Fibroblast of gingiva (primary cell): ENCODE measurements at places on chromosomes 16 and 17.

DNA sequence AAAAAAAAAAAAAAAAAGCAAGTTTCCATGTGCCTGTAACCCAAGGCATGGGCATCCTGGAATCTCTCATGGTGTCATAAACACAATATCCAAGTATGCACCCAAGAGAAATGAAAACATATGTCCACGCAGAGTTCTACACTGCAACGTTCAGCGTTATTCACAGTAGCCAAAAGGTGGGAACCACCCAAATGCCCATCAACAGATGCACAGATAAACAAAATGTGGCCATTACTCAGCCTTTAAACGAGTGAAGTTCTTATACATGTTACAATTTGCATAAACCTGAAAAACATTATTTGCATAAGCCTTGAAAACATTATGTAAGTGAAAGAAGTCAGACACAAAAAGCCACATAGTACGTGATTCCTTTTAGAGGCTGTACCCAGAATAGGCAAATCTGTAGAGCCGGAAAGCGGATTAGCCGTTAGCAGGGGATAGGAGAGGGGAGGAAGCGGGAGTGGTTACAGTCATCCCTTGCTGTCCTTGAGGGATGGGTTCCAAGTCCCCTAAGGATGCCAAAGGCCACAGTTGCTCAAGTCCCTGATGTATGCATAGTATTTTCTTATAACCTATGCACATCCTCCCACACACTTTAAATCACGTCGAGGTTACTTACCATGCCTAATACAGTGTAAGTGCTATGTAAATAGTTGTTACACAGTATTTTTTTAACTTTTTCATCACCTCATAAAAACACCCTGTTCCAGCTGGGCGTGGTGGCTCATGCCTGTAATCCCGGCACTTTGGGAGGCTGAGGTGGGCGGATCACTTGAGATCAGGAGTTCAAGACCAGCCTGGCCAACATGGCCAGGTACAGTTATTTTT, 47.3 kb upstream of the DNAH17 start:
- no peak for DNase-seq

GRCh38 chr16:79664407-79664806, 63.9 kb upstream of the MAF start:
- no peak for DNase-seq

GRCh38 chr16:22314661-22315626, 17.7 kb downstream of the POLR3E start:
- no peak for DNase-seq

GRCh38 chr16:12868788-12869187, 32.6 kb upstream of the SHISA9 start:
- DNase-seq: no peak

DNA sequence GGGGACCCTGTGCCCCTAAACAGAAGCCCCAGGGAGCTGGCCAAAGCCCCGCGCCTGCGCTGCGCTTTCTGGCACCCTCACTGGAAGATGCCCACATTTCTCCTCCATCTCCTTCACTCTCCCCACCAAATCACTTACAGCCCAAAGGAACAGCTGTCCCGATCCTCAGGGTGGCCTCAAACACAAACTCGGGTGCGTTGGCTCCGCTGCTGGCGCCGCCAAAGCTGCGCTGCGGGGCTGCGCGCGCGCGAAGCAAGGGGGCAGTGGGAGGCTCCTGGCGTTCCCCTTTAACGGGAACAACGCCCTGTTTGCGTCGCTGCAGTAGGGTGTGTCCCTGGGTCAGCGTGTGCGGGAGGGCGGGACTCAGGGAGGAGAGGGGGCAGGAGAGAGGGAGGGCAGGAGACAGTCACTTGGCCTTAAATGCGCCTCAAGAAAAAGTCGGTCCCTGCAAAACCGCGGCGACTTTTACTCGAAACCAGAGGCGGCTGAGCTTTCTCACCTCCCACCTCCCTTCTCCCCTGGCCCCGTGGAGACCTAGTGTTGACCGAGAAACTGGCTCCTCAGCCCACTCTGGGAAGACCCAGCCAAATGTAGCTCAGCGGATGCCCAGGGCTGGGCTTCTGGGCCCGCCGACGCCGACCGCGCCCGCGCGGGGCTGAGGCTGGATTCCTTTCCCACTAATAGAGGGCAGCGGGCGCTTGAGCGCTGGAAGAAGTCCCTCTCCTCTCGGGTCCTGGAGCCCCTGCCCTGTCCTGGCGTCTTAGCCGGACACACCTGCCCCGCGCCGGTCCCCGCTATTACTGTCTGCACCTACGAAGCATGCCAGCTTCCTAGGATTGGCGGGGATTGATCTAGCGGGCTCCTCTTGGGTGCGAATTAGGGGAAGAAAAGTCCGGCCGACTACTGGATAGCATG, 2.6 kb downstream of the PMP22 start:
- DNase-seq: peak; percentile 97

- no peak for DNase-seq
Measured at GRCh38 chr16:69093974-69094373, 11.5 kb upstream of the HAS3 start.

GRCh38 chr17:30345527-30346075, 11.7 kb upstream of the TMIGD1 start:
- no peak for DNase-seq

DNA sequence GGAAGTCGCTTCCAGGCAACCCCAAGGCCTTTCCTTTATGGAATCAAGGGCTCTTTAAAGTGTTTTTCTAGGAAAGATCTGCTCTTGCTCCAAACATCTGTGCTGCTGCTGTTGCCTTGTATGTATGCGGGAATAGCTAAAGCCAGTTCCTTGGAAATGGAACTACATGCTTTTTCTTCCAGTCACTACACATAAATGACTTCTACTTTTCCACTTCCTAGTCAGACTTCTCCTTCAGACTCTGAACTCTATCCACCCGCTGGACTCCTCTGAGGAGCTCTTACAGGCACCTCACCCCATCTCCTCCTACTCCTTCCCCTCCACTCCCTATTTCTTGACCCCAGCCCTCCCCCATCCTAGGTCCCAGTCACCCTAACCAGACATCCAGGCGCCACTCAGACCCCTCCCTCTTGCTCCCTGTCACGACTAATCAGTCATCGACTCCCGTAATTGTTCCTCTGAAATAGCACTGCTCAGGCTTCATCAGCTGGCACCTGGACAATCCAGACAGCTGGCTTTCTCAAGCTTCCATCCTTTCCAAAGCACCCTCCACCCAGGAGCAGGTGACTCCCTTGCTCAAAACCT, 15.0 kb upstream of the PEMT start:
- DNase-seq: peak; percentile 9

DNA sequence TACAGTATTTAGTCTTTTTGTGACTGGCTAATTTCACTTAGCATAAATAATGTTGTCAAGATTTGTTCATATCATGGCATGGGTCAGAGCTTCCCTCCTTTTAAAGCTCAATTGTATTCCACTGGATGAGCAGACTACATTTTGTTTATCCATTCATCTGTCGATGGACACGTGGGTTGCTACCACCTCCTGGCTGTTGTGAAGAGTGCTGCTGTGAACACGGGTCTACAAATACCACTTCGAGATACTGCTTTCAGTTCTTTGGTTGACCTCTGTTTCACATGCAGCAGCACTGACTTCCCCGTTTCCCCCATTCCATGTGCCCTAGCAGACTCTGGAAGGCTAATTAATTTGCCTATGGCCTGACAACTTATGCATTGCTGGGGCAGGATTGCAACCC, 285.4 kb downstream of the SHISA9 start:
- DNase-seq: no peak

DNA sequence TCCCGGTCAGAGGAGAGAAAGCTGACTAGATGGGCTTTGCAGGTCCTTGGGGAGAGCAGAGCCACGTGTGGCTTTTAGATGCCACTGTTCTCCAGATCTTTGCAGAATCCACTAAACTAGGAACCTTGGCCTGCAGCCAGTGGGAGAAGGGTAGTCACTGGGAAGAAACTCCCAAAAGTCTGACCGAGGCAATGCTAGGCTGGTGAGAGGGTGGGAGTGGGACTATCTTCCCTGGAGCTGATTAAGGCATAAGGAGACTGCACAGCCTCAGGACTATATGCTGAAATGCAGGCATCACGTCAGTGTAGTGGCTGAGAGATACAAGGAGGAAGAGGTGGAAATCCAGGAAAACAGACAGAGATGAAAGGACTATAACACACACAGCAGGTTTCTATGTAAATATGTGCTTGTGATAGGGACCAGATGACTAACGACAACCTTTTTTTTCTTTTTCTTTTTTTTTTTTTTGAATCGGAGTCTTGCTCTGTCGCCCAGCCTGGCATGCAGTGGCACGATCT, 2.2 kb upstream of the GSDMA start:
- DNase-seq: no peak

DNA sequence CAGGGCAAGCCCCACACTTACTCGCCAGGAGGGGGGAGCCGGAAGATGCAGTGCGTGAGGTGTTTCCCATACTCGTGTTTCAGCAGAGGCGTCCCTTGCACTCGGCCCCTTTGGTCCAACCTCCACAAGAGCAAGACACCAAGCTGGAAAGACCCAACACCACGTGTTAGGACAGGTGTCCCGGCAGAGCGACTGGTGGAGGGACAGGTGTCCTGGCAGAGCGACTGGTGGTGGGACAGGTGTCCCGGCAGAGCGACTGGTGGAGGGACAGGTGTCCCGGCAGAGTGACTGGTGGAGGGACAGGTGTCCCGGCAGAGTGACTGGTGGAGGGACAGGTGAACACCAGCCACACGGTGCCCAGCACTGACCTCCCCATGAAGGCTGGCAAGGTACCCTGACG, 19.4 kb downstream of the IFT140 start:
- DNase-seq: no peak

- no peak for DNase-seq
Measured at GRCh38 chr16:69165584-69165983, 21.4 kb upstream of the SNTB2 start.

GRCh38 chr17:61524319-61524718, 66.7 kb downstream of the NACA2 start:
- DNase-seq: no peak

DNA sequence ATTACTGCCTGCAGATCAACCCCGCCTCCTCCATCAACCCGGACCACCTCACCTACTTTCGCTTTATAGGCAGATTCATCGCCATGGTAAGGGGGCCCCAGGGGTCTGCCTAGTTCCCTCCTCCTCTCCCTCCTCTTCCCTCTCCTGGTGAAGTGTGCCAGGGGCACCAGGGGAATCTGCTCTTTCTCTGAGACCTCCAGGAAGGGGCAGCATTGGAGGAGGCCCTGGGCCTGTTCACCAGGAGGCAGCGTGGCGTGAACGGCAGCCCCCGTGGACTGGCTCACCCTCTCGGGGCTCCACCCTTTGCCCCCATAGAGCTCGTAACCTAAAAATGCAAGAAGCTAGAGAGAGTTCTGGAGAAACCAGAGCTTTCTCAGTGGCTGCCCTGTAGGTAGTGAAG, 17.1 kb upstream of the CLEC18A start:
- no peak for DNase-seq

DNA sequence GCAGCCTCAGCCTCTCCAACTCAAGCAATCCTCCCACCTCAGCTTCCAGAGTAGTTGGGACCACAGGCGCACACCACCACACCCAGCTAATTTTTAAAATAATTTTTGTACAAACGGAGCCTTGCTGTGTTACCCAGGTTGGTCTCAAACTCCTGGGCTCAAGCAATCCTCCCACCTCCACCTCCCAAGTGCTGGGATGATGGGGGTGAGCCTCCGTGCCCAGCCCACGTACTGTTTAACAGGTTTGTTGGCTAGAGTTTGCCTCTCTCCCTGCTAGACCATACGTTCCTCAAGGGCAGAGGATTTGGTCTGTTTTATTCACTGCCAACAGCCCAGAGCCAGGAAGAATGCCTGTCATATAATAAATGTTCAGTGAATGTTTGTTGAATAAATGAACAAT, 26.6 kb downstream of the SOCS1 start:
- DNase-seq: no peak

DNA sequence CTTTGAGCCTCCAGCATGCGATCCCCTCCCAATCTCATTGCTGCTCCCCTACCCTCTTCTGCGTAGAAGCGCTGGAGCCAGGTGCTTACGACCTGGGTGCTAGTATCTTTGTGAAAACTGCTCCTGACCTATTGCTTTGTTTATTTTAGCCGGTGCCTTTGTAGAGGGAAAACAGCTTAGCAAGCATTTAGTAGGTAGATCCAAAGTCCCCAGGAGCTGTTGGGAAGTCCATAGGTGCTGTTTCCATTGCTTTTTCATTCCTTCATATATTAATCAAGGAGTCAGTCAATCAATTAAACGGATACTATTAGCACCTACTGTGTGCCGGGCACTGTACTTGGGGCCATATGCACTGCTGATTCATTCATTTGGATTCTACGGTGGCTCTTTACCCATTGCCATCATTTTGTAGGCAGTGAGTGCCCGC, 497.6 kb downstream of the WWOX start:
- DNase-seq: no peak

GRCh38 chr17:70072546-70073309, 2.3 kb upstream of the KCNJ16 start:
- DNase-seq: no peak

DNA sequence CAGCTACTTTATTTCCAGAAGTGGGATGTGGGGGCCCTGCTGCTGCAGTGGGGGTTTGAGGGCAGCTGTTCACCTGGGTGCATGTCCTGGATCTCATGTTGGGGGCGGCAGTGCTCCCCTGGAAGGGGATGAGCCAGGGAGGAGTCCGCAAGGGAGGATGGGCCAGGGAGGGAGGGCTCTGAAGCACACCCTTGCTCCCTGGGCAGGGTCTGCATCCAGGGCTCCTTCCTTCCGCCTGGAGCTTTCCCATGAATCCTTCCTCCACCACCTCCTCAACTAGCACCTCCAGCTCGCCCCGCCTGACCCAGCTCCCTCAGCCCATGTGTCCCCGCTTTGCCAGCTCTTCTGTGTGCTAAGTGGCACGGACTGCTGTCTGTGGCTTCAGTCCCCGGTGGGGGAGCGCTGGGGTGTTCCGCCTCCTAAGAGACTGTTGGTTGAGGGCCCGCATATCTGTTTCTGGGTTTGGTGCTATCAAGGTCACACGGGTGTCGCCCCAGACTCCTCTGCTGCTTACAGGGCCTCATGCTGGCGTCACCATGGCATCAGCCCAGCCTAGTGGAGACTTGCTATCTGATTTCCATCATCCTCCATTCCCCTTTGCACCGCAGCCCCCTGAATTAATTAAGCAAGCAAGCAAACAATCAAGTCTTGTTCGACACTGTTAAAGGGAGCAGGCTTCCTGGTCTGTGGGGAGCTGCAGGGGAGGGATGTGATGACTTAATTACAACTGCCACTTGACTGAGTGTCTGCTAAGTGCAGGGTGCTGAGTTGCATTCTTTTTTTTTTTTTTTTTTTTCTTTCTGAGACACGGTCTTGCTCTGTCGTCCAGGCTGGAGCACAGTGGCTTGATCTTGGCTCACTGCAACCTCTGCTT, 71.8 kb downstream of the PRKCA start:
- no peak for DNase-seq

DNA sequence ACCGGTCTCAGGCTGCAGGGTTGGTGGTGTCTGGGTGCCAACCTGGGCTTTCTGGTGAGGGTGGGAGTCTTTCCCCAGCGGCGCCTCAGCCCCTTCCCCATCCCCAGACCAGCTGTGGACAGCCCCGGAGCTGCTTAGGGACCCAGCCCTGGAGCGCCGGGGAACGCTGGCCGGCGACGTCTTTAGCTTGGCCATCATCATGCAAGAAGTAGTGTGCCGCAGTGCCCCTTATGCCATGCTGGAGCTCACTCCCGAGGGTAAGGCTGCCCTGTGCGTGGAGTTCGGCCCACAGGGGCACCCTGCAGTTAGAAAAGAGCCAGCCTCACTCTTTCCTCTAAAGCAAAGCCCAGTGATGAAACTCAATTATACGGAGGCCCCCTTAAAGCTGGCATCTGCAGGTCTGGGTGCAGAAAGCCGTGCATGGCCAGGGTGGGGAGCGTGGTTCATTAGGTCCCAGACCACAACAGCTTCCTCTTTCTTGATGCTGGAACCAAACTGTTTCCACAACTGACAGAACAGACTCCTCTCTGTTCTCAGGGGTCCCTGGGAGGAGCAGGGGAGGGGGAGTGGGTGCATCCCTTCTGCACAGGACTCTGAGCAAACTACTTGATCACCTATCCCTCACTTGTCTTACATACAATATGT, 10.7 kb downstream of the GUCY2D start:
- no peak for DNase-seq
